ENCODE measurements at places on chromosomes 1 and 21.

DNA sequence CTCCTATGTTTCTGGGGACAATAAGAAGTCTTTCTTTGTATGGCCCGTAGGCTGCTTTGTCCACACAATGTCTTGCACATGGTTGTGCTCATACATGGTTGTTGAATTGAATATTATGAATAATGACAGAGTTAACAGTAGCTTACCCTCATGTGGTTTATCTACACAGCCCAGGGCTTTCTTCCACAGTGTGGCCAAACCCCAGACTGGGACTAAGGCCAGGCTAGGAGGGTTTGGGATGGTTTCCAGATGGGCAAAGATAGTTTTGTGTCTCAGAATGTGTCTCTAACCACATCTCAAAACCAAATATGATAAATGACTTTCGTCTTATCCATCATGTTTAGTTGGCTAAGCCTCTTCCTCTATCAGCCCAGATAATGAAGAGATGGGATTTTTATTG lies 65.2 kb downstream of the CACNA1E start:
- no peaks in the 10 kb centered on the region for H3K36me3 ChIP-seq
- H3K4me3 ChIP-seq: no peak overlapping the region
- DNase-seq: no peak

- no peak for DNase-seq
- H3K4me3 ChIP-seq: no peak overlapping the region
- H3K27me3 ChIP-seq: no peaks in the 10 kb centered on the region
- peaks cover 11% of the 10 kb centered on the region for H3K36me3 ChIP-seq
- peaks cover 40% of the 10 kb centered on the region for H3K4me1 ChIP-seq
These were observed 28.1 kb downstream of the PLXNA2 start for GRCh38 chr1:208216062-208216461.

GRCh38 chr1:31781756-31782371 lies 17.7 kb upstream of the ADGRB2 start:
- H3K4me3 ChIP-seq: no peak overlapping the region
- peak overlapping the region; percentile 57 for H3K27ac ChIP-seq
- H3K36me3 ChIP-seq: no peaks in the 10 kb centered on the region
- peaks cover 26% of the 10 kb centered on the region for H3K4me1 ChIP-seq

GRCh38 chr1:218683242-218683641 lies 338.1 kb downstream of the TGFB2 start:
- DNase-seq: no peak
- no peaks in the 10 kb centered on the region for H3K4me1 ChIP-seq
- H3K4me3 ChIP-seq: no peak overlapping the region
- no peak overlapping the region for H3K27ac ChIP-seq
- no peaks in the 10 kb centered on the region for H3K27me3 ChIP-seq

DNA sequence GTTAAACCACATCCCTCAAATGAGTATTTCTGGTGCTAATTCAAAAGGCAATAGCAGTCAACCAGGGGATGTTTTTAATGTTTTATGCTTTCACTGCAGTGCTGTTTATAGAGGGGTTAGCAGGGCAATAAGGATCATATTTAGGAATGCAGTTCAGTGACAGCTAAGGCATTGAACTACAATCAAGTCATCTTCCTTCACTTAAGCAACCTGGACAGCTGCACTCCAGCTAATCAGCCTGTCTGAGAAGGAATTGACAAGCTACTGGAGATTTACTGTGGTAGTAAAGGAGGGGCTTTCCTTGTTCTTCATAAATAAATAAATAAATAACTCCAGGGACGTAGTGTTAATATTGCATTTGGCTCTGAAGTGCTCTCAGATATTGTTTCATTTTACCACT lies 93.9 kb downstream of the DAB1 start:
- H3K36me3 ChIP-seq: no peaks in the 10 kb centered on the region
- H3K4me1 ChIP-seq: peaks cover 2% of the 10 kb centered on the region
- no peak for DNase-seq
- H3K4me3 ChIP-seq: no peak overlapping the region

GRCh38 chr1:202164271-202165037 lies 4.1 kb upstream of the PTPN7 start:
- no peak overlapping the region for H3K4me3 ChIP-seq
- H3K4me1 ChIP-seq: peaks cover 53% of the 10 kb centered on the region
- DNase-seq: no peak
- no peaks in the 10 kb centered on the region for H3K27me3 ChIP-seq
- H3K27ac ChIP-seq: peak overlapping the region; percentile 73
- no peaks in the 10 kb centered on the region for H3K36me3 ChIP-seq

DNA sequence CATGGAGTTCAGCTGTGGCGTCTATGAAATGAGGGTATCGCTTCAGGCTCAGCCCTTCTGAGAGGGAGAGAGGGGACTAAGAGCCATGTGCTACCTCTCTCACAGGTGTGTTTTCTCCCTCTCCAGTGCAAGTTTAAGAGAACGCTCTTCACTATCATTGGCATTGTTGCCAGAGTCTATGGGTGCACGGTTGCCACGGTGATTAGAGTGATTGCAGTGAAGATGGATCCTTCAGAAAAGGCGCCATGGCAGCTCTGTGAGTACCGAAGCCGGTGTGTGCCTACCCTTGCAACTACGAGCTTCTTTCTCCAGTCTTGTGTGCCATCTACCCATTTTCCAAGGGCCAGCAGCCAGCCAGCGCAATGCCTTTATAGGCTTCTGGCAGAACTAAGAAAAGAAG lies 290.5 kb downstream of the OMA1 start:
- H3K4me3 ChIP-seq: no peak overlapping the region
- DNase-seq: no peak
- no peak overlapping the region for H3K27ac ChIP-seq
- H3K36me3 ChIP-seq: no peaks in the 10 kb centered on the region
- H3K27me3 ChIP-seq: peaks cover 39% of the 10 kb centered on the region
- no peaks in the 10 kb centered on the region for H3K4me1 ChIP-seq

- no peak overlapping the region for H3K4me3 ChIP-seq
- no peak overlapping the region for H3K27ac ChIP-seq
- H3K36me3 ChIP-seq: peaks cover 6% of the 10 kb centered on the region
These were observed 406.6 kb upstream of the CAMK1G start for GRCh38 chr1:209176866-209177430.

- peak; percentile 35 for DNase-seq
- H3K4me1 ChIP-seq: peaks cover 7% of the 10 kb centered on the region
- H3K4me3 ChIP-seq: no peak overlapping the region
- H3K27me3 ChIP-seq: peaks cover 3% of the 10 kb centered on the region
These were observed 163.7 kb upstream of the EDN2 start for GRCh38 chr1:41648230-41648629.

- H3K27ac ChIP-seq: peak overlapping the region; percentile 77
- H3K4me3 ChIP-seq: peak overlapping the region; percentile 76
- no peaks in the 10 kb centered on the region for H3K27me3 ChIP-seq
- peaks cover 19% of the 10 kb centered on the region for H3K4me1 ChIP-seq
- DNase-seq: no peak
These were observed 1.1 kb upstream of the BACE2 start for GRCh38 chr21:41166884-41167283.

- no peak for DNase-seq
- peak overlapping the region; percentile 43 for H3K27ac ChIP-seq
- no peaks in the 10 kb centered on the region for H3K27me3 ChIP-seq
These were observed 924 bp downstream of the TMEM240 start for GRCh38 chr1:1539310-1540089.

DNA sequence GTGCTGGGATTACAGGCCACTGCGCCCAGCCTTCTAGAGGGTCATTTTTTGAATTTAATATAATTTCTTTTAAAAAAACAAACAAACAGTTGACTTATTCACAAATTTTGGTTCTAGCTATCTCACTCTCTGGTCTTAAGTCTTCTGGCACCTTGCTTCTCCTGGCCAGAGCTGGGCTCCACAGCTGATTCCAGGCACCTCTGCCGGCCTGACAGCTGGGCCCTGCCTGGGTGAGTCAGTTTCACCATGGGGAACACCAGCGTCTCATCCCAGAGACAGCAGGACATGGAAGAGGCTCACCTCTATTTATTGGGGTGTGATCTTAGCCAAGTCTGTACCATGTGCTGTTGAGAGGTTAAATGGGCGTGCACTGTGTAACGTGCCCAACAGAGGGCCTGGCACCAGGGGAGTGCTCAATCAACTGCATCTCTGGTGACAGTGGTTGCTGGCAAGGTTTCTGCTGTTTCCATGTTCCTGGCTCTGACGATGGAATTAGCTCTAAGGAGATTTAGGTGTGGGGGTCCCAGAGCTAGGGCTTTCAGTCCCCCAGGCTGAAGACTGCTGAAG lies 956 bp downstream of the CPLANE2 start:
- no peaks in the 10 kb centered on the region for H3K27me3 ChIP-seq
- peak overlapping the region; percentile 85 for H3K4me3 ChIP-seq
- peak overlapping the region; percentile 97 for H3K27ac ChIP-seq
- no peak for DNase-seq
- no peaks in the 10 kb centered on the region for H3K36me3 ChIP-seq

DNA sequence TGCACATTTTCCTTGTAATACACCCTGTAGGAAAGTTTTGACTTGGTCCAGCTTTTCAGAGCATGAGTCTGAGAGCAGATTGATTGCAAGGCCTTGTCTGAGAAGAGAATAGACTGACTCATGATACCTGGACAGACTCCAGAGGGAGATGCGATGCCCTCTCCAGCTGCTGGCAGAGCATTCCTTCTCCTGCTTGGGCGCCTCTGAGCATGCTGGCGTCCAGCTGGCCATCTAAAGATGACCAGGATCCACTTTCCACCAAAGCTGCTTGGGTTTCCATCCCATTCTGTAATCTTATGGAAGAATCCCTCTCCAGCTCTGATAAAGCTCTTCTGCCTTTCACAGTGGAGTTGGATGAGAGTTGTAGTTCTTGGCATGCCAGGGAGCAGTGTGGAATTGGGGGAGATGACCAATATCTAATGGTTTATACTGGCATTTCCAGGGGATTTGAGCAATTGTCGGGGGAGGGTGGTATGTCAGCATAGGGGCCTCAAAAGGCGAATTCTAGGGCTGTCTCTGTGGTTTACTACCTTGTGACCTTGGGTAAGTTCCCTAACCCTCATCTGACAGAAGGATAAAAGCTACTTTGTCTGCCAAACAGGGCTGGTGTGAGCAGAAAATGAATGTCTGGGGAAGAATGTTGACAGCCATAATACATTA lies 19.5 kb downstream of the SZRD1 start:
- H3K27ac ChIP-seq: peak overlapping the region; percentile 70
- H3K27me3 ChIP-seq: no peaks in the 10 kb centered on the region
- DNase-seq: no peak
- H3K4me3 ChIP-seq: no peak overlapping the region
- peaks cover 5% of the 10 kb centered on the region for H3K36me3 ChIP-seq
- H3K4me1 ChIP-seq: peaks cover 21% of the 10 kb centered on the region

- peaks cover 37% of the 10 kb centered on the region for H3K36me3 ChIP-seq
- H3K27ac ChIP-seq: no peak overlapping the region
- DNase-seq: no peak
- H3K27me3 ChIP-seq: no peaks in the 10 kb centered on the region
These were observed 10.1 kb downstream of the CASP9 start for GRCh38 chr1:15513919-15514318.

DNA sequence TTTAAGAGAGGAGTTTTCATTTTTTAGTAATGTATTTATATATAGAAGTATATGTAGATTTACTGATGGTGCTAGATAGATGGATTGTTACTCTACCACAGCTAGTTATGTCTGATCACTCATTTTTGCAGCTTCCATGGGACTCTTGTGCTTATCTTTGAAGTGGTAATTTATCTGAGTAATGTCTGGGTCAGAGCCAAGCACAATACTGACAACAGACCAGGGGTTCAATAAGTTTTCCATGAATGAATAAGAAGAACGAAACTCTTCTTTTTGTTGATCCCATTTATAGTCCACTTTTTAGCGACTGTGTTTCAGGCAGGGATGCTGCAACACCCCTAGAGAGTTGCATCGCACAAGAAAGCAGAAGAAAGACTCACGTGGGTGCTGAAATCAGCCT lies 935.2 kb downstream of the PLA2G4A start:
- no peak for DNase-seq
- no peak overlapping the region for H3K27ac ChIP-seq
- H3K4me3 ChIP-seq: no peak overlapping the region

- H3K4me3 ChIP-seq: peak overlapping the region; percentile 84
- no peaks in the 10 kb centered on the region for H3K36me3 ChIP-seq
- no peak overlapping the region for H3K27ac ChIP-seq
- DNase-seq: no peak
- H3K27me3 ChIP-seq: peaks cover 96% of the 10 kb centered on the region
- H3K4me1 ChIP-seq: peaks cover 12% of the 10 kb centered on the region
These were observed 1.1 kb downstream of the GRIK1 start for GRCh38 chr21:29938776-29939103.

Data from mesothelial cell of epicardium (in vitro differentiated cells).